ENCODE measurements at places on chromosomes 1 and 21. TPM values are rescaled to one million over a fixed set of nuclear protein-coding genes. Genes with fewer than 3 reads are reported as not detected.

Gene AK5
- 3.8 TPM for total RNA-seq

Gene MXRA8
- total RNA-seq, result 0.32 TPM

Gene RORC
- total RNA-seq, result not detected

Gene ABCD3
- total RNA-seq, result 33.4 TPM

Gene NR5A2
- total RNA-seq, result not detected

Gene CR1
- not detected for total RNA-seq

Gene AGO3
- total RNA-seq, result 17.7 TPM

Gene IGSF21
- not detected for total RNA-seq

Gene EFHD2
- total RNA-seq, result 101 TPM

Data from foreskin keratinocyte (primary cell).